ENCODE measurements at places on chromosomes 5 and 9.

- no peak for DNase-seq
Measured at GRCh38 chr5:65483546-65484346, 2.0 kb upstream of the ADAMTS6 start.

DNA sequence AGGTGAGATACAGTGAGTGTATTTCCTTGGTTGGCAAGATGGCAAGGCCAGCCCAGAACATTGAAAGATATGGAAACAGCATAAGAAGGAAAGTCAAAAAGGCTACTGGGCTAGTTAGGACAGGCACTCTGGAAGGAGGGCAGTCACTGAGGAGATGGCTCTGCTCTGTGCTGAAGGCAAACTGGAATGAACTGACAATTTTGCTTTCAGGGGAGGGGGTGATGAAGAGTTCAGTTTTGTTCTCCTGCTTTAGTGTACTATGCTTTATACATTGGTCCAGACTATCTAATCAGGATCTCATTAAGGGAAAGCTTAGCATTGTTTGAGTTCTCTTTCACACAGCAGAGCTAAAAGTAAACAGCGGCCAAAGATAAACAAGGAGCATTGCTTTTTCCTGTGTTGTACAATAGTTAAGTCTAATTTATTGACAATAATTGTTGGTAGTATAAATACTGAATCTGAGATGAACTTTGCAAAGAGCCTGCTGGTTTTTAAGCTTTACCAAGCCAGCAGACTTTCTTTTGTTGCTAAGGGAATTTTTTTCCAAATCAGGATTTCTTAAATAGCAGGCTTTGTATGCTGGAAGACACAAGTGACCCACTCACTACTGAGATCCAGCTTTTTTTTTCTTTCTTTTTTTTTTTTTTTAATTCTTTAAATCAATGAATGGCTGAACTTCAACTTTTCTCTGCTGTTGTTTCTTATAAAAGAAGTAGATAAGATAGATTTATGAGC is 355.5 kb downstream of the ARRDC3 start:
- no peak for DNase-seq

GRCh38 chr5:73482383-73483136 is 15.7 kb upstream of the BTF3 start:
- DNase-seq: no peak

DNA sequence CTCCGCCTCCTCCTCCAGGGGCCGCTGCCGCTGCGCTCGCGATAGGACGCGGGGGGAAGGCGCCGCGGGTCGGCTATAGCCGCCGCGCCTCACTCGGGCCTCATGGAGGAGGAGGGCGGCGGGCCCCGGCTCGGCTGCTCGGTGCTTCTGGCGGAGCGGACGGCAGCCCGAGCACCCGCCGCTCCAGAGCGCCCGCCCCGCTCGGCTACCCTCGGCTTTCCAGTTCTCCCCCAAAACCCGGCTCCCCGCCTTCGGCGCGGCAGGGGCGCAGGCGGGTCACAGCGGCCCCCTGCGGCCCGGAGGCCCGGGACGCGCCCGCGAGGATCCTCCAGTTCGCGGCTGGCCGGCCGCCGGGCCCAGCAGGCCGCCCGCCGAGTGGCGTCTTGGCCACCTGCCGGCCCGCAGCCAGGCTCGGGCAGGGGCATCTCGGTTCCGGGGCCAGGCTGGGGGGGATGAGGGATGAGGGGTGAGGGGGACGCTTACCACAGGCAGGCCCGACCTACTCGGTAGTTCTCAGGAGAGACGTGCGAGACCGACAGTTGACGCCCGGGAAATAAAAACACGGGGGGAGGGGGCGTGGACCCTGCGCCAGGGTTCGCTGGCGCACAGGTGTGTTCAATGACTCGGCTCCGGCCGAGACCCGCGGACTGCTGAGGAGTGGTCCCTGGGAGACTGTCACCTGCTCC is at the start of gene PAIP1:
Gene PAIP1, minus strand, starts transcription at position 221 of the 686 bp plus-strand sequence. CDS start 231 bp downstream, outside the sequence.
- peak; percentile 67 for DNase-seq

All from stimulated activated CD8-positive, alpha-beta memory T cell treated with anti-CD3 and anti-CD28 coated beads, Interleukin-15, amount 100 ng/mL, for 4 hours (primary cell).